ENCODE measurements at places on chromosomes 3 and 15.

GRCh38 chr3:183265157-183265642 lies 12.1 kb downstream of the B3GNT5 start:
- peak; percentile 76 for DNase-seq

DNA sequence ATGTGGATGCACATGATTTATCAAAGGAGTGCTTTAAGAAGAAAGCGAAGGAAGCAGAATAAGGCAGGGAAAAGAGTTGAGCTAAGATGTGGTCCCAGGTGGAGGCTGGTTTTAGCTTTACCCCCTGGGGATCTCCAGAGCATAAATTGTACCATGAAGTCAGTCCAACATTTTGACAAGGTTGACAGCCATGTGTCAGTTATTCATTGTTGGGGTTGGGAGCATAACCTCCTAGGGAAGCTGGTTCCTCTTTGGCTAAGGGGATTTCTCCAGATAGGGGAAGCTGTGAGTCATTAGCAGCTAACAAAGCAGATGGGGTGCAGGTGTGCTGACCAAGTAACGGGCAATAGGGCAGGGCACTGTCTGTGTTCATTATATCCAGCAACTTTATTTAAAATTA lies 123.7 kb upstream of the IGSF10 start:
- DNase-seq: no peak

DNA sequence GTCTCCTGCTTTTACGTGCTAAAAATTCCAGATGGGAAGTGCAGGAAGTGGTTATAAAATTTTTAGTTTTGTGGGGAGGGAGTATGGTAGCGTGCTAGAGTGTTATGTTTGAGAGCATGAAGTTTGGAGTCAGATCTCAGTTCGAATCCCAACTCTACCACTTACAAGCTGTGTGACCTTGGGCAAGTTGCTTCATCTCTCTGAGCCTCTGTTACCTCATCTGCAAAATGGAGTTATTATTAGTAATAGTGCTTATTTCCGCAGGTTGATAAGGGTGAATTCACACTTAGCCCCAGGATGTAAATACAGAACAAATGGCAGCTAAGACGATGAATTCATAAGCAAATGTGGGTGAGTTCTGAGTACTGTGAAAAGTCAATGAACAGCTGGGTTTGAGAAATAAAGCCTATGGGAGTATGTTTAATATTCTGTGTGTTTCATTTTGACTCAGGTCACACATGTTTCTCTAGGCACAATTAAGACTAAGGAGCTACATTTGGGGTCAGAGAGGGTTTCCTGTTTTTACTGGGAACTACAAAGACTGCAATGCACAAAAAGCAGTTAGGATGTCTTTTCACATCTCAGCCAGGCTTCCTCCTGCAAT lies 73.1 kb upstream of the FEZF2 start:
- no peak for DNase-seq

DNA sequence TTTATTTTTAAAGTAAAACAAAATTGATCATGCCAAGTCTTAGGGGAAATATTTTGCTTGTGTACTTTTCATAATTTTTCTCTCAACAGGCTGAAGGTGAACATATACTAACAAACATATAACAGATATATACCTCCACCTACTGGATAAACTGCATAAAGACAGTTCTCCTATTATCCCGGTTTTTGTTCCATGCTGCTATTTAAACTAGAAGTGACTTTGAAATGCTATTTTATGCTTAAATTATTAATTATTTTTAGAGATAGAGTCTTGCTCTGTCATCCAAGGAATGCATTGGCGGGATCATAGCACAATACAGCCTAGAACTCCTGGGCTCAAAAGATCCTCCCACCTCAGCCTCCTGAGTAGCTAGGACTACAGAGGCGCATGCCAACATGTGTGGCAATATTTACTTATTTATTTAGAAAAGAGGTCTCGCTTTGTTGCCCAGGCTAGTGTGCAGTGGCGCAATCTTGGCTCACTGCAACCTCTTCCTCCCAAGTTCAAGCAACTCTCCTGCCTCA lies 49.8 kb downstream of the ST3GAL6 start:
- no peak for DNase-seq

GRCh38 chr3:127039719-127040118 lies 56.8 kb downstream of the PLXNA1 start:
- DNase-seq: peak; percentile 32

GRCh38 chr3:34248352-34248751 lies 449.9 kb downstream of the PDCD6IP start:
- DNase-seq: no peak

GRCh38 chr3:179410331-179410730 lies 40.9 kb downstream of the GNB4 start:
- DNase-seq: no peak
